Myocyte (in vitro differentiated cells): ENCODE measurements at places on chromosomes 13 and 19.
A peak's percentile ranks its signal among the peaks of the same experiment; 100 is the strongest.

DNA sequence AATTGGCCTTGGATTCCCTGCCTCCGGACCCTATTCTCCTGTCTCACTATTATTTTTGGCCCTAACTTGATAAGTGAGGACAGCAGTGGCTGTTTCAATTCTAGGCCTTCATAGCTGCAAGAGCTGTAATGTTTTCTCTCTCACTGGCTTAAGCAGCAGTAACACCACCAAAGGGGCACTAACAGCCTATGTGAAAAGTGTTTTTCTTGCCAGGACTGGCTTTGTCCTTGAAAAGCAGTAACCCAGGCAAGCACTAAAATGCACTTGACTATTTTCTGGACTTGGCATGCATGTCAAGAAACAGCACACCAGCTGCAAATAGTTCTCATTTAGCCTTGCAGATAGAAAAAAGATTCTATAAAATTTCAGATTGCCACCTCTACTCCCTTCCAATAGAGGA lies 9.3 kb upstream of the FBXL3 start:
- no peak for DNase-seq

- DNase-seq = no peak
Measured at GRCh38 chr13:31310356-31310755, 110.6 kb downstream of the B3GLCT start.

- peak; percentile 98 for DNase-seq
Measured at GRCh38 chr19:34960103-34960805, 3.8 kb downstream of the ZNF792 start.

DNA sequence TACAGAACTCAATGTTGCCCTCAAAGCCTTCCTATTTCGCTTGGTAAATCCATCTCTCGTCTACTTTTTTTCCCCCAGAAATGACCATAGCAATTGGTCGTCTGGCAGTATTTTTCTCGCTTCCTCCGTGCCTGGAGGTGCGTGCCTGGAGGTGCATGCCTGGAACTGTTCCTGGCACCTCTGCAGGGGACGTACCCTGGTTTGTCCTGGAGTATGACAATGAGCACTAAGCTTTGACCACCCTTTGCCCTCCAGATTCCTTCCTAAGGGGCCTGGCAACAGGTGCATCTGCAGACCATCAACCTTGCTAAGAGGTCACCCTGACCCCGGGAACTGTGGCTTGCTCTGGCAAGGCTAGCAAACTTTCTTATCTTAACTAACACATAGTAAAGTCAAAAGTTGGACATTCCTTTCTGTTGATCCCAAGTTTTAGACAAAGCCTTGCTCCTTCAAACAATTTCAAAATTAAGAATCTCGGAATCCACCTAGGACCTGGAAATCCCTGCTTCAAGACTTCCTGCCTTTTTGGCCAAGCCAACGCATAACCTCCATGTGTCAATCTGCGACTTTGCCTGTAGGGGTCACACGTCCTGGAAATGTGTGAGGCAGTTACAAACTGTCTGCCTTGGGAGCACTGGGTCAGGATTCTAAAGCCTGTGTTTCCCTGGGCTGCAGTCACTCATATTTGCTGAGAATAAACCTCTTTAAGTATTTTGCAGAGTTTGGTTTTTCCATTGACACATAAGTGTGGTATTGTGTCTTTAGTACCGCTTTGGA lies 28.8 kb upstream of the TUBGCP3 start:
- peak; percentile 52 for DNase-seq

DNA sequence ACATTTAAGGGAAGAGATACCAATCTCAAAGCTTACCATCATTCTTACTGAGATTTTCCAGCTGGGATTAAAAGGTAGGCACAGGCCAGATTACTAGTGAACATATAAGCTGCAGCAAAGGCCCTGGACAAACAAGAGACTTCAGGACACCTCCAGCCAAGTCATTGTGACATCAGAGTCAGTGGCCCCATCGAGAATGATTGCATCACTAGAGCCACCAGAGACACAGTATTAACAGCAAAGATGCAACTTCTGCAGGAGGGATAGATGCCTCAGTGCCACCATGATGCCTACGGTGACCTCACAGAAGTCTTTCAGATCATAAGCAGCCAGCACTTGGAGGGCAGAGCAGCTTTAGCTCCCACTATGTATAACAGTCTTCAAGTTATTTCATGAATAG lies 8.6 kb downstream of the RUBCNL start:
- DNase-seq = no peak

GRCh38 chr13:24313439-24313838 lies 4.1 kb downstream of the C1QTNF9 start:
- peak; percentile 14 for DNase-seq

- no peak for DNase-seq
Measured at GRCh38 chr13:77430377-77430951, 103.6 kb upstream of the MYCBP2 start.

DNA sequence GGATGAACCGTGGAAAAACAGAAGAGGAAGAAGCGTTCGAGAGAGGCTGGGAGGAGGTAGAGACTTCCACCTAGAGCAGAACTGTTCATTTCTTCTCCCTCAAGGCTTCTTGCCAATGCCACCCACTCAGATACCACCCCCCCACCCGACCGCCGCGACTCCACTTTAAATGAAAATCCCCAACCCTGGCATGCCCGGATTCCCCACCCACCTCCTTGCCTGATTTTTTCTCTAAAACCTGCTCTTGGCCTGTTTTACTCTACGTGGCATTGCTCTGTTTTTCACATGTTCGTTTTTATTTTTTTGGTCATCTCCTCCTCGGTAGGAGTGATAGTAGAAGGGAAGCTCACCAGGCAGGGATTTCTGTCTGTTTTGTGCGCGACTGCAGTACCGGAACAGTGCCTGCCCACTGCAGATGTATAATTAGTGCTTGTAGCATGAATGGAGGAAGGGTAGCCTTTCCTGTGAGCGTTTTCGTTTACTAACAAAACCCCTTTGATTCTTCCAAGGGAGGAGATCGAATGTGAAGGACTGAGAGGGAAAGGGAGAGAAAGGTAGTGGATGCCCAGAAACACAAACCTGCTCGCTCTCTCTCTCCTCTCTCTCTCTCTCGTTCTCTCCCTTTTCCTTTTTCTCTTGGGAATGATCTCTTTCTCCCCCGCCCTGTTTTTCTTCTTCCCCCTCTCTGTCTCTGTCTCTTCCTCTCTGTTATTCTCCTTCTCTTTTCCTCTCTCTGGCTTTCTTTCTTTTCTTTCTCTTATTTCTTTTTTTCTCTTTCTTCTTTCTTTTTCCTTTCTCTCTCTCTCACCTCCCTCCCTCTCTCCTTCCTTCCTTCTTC lies 2.2 kb downstream of the CD70 start:
- no peak for DNase-seq

- DNase-seq = peak; percentile 13
Measured at GRCh38 chr13:99380921-99381645, 73.9 kb upstream of the GPR183 start.

- DNase-seq = no peak
Measured at GRCh38 chr13:35468195-35468594, 8.3 kb downstream of the MAB21L1 start.

GRCh38 chr19:926323-926588 lies 421 bp downstream of the ARID3A start:
- DNase-seq = no peak

DNA sequence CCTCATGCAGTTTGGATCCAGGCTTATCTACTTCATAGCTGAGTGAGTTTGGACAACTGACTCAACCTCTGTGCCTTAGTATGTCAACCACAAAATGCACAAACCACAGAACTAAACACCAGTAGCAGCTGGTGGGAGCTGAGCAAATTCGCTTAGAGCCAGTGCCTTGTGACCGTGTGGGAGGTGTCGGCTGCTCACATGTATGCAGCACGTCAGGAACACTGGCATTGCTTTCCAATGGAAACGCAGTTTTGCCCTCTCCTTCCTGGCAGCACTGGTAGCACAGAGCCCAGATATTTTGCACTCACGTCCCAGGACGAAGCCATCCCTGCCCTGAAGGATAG lies 8.3 kb upstream of the NTN5 start:
- peak; percentile 99 for DNase-seq

DNA sequence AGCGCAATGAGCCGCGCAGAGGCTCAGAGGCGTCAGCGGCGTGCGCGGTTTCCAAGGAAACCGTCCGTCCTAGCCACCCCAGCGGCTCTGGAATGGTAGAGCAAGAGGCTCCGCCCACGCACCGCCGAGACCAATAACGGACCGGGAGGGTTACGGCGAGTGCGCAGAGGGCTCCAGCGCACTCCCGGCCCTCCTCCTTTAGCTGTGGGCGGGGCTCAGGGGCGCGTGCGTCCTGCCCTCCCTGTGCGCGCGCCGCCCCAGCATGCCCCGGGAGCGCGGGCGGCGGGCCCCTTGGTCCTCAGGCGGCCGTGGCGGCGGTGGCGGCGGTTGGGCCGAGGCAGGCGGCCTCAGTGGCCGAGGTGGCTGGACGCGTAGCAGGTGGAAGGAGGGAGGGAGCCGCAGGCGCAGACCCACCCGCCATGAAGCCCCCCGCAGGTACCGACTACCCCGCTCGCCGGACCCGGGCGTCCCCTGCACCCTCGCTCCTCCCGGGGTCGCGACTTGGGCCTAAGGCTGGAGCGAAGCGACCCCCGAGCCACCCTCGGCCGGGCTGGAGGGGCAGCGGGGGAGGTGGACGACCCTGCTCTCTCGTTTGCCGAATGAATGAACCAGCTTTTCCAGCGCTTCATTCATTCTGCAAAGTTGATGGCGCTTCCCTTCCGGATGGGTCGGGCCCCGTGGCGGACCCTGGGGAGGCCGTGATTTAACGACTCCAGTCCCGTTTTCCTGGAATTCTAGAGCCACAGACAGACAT lies at the start of gene THOP1:
TSS of gene THOP1 (plus strand) at position 260 of the 754 bp plus-strand sequence. CDS start at position 420, 160 bp downstream.
- DNase-seq = peak; percentile 99

DNA sequence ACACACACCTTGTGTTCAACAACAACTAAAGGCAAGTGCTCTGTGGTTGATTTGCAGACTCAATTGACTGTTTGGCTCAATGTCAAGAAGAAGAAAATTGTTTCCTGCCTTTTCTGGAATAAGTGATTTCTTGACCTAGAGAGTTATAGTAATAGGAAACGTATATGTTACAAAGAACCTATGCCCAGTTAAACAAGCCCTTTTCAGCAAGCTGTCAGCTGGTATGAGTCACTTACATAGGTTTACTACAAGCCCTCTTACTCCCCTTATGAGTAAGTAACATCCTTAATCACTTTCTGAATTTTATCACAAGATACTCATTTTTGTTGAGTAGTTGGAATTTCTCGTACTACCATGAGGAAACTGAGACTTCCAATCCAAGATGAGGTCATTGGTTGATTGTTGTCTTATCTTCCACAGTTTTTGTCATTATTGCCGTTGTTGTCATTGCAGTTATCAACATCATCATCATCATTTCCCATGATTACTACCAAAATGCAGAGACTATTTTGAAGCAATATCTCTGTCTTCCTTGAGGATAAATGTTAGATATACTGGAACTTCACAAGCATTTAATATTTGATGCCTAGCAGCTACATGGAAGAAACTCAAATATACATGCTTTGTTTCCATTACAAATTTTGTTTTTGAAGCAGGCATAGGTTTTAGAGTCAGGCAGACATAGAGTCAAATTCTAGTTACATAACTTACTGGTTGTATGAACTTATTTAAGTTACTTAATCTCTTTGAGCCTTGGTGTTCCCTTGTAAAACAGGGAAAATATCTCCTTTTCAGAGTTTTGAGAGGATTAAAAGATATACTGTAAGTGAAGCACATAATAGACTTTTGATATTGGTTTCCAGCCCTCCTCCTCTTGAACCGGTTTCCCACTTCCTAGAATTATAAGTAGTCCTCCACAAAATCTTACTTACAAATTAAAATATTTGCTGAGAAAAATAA lies 106.0 kb downstream of the RAP2A start:
- no peak for DNase-seq

GRCh38 chr19:17214508-17215126 lies 540 bp upstream of the USE1 start:
- no peak for DNase-seq

DNA sequence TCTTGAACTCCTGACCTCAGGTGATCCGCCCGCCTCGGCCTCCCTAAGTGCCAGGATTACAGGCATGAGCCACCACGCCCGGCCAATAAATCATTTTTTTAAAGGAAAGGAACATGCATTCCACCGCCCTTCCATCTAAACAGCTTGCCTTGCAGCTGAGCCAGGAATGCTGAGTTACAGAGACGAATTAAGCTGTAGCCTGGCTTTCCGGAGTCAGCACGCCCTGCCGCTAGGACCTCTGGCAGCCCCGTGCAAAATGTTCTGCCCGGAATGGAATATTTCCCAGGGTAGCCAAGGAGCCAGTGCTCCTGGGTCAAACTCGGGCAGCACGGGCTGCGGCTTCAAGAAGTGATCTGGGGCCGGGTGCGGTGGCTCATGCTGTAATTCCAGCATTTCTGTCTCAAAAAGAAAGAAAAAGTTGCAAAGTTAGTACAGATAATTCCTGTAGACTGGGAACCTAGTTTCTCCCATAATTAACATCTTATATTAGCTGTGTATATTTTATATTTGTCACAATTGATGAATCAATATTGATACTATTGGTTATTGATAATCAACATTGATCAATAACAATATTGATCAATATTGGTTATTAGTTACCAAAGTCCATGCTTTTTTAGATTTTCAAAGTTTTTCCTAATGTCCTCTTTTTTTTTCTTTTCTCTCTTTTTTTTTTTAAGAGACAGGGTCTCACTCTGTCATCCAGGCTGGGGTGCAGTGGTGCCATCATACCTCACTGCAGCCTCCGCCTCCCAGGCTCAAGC lies 19.2 kb downstream of the ATCAY start:
- peak; percentile 28 for DNase-seq

DNA sequence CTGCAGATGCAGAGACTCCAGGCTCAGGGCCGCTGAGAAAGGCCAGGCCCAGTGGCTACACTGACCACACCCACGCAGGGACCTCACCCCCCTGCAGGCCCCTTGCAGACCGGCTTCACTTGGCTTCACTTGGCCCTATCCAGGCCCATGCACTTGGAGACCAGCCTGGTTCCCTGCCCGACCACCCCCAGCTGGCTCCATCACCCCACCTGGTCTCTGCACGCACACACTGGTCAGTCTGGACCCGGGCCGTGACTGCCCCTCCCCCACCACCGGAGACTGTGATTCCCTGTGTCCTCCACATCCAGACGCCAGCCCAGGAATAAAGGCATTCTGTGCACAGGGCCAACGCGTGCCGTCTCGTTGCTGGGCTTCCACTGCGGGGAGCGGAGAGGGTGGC lies 4.9 kb upstream of the EBI3 start:
- no peak for DNase-seq

GRCh38 chr19:8192221-8192820 lies 16.8 kb upstream of the CERS4 start:
- no peak for DNase-seq

GRCh38 chr13:89279374-89279773 lies 1608.2 kb downstream of the SLITRK5 start:
- DNase-seq = peak; percentile 22

- DNase-seq = no peak
Measured at GRCh38 chr13:72061613-72062012, 194.6 kb upstream of the DACH1 start.
